Omental fat pad (tissue), 4 donors: ENCODE measurements at places on chromosomes 4 and X.

DNA sequence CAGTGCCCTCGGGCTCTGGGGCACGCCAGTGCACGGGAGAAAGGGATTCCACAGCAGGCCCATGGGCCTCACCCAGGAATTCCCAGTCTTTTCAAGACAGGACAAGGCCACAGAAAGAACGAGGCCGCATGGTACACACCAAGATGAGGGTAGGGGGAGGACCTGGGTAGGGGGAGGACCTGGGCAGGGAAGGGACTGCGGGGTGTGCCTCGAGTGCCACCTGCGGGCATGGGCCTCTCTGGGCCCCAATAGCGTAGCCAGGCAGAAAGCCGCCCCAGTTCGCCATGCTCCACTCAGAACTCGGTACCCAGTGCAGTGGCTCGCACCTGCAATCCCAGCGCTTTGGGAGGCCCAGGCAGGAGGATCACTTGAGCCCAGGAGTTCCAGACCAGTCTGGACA, 14.0 kb upstream of the DUSP9 start:
- DNase-seq, result no peak

GRCh38 chr4:152941411-152941810, 5.3 kb downstream of the FHDC1 start:
- DNase-seq, result no peak

- DNase-seq, result no peak
Observed at GRCh38 chr4:149370785-149371420, 444.7 kb downstream of the IQCM start.

GRCh38 chr4:154465085-154465484, 26.5 kb downstream of the DCHS2 start:
- DNase-seq, result no peak

- DNase-seq, result no peak
Observed at GRCh38 chr4:1376841-1377605, 29.2 kb downstream of the NKX1-1 start.

- no peak for DNase-seq
Observed at GRCh38 chrX:95622200-95622599, 1062.4 kb upstream of the DIAPH2 start.

DNA sequence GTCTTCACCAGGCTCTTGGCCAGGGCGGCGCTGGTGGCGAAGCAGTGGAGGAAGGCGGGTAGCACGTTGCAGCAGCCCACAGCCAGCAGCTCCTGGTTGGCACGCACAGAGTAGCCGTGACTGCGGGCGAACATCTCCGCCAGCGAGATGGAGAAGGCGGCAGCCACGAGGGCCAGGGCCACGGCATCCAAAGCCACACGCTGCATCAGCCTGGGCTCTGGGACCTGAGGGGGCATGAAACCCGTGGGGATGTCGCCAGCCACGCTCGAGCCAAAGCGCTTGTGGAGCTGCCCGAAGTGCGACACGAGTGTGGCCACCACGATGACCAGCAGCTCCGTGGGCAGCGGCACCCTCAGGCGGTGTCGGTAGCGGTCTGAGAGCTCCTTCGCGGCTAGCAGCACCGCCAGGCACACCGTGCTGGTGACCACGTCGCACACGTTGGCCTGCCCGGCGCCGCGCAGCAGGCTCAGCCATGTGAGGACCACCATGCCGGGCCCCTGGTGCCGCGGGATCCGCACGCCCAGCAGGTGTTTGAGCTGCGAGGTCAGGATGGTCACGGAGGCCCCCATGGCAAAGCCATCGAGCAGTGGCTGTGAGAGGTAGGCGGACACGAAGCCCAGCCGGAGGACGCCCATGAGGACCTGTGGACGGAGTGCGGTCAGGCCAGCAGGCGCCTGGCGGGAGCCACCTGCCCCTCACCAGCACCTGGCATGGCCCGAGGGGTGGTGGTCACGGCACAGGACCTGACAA, 3.1 kb downstream of the IDUA start:
- no peak for DNase-seq

DNA sequence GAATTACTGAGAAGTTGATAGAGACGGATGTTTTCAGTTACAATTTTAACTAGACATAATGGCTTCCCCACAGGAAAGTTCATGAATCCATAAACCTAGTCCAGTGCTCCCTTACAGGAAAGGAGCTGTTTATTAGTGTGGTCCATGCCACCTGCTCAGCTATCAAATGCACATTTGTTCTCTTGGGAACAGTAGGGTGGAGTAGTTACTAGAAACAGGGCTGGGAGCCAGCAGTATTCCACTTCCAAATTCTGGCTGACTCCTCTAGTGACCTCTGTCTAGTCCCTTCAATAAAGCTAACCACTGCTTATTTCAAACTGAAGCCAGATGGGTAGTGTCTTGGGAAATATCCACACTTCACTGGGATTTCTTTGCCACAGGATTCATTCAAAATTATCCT, 88.4 kb upstream of the TLL1 start:
- no peak for DNase-seq

GRCh38 chr4:157803845-157804521, 368.8 kb downstream of the GASK1B start:
- DNase-seq, result no peak

GRCh38 chrX:12975991-12976558, 1.2 kb downstream of the TMSB4X start:
- DNase-seq, result no peak

- no peak for DNase-seq
Observed at GRCh38 chrX:48728653-48729052, 32.1 kb downstream of the SUV39H1 start.

- no peak for DNase-seq
Observed at GRCh38 chrX:40683245-40683644, 35.9 kb upstream of the CXorf38 start.

- DNase-seq, result no peak
Observed at GRCh38 chrX:20825984-20826383, 548.2 kb upstream of the CNKSR2 start.

GRCh38 chrX:11287505-11287904, 5.7 kb upstream of the AMELX start:
- no peak for DNase-seq

GRCh38 chrX:45164995-45165394, 35.7 kb downstream of the DIPK2B start:
- no peak for DNase-seq

GRCh38 chr4:82123934-82124333, 249.9 kb downstream of the HNRNPD start:
- DNase-seq, result no peak

GRCh38 chr4:181944527-181944926, 298.7 kb upstream of the TENM3 start:
- DNase-seq, result no peak
